ENCODE measurements at places on chromosomes 6 and 20. TPM values are rescaled to one million over a fixed set of nuclear protein-coding genes. Genes with fewer than 3 reads are reported as not detected.

The FOXC1 gene
- 4.5 TPM for total RNA-seq

The GJA10 gene
- not detected for total RNA-seq

The NCOA6 gene
- total RNA-seq, result 46.3 TPM

The PET117 gene
- 22.8 TPM for total RNA-seq

The ASIP gene
- not detected for total RNA-seq

The HLA-DQB1 gene
- total RNA-seq, result 14.9 TPM

DNA sequence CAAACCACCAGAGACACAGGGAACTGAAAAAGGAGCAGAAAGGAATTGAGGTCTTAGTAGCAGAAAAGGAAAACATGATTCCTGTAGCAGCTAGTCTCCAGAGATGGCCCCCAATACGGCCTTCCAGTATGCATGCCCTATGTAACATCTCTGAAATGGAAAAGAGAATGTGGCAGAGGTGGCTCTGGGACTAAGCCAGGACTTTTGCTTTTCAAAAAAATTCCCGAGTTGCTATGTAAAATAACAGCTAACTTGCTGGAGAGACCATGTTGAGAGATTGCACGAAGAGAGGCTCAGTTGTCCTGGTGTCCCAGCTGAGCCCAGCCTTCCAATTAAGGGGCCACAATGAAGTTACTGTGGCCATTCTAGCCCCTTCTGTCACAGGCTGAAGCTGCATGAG is 27.7 kb downstream of the IL20RA start:
- no peak for DNase-seq

DNA sequence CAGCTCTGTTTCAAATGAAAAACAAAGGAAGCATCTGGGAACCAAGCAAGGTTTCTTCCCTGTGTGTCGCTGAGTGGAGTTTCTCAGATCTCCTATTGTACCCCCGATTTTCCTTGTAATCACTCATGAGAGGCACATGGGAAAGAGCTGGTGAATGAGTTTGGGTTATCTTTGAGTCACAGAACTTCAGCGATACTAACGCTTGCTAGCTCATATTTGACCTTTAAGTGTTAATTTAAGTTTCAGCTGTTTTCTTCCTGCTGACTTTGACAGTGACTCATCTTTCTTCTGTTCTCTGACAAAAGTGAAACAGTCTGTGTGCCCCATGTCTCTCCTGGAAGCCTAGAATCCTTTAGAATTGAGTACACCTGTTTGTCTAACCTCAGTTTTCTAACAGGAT is 261.1 kb upstream of the RGS17 start:
- no peak for DNase-seq

- no peak for DNase-seq
Observed at GRCh38 chr6:162261598-162261997, 466.0 kb downstream of the PRKN start.

DNA sequence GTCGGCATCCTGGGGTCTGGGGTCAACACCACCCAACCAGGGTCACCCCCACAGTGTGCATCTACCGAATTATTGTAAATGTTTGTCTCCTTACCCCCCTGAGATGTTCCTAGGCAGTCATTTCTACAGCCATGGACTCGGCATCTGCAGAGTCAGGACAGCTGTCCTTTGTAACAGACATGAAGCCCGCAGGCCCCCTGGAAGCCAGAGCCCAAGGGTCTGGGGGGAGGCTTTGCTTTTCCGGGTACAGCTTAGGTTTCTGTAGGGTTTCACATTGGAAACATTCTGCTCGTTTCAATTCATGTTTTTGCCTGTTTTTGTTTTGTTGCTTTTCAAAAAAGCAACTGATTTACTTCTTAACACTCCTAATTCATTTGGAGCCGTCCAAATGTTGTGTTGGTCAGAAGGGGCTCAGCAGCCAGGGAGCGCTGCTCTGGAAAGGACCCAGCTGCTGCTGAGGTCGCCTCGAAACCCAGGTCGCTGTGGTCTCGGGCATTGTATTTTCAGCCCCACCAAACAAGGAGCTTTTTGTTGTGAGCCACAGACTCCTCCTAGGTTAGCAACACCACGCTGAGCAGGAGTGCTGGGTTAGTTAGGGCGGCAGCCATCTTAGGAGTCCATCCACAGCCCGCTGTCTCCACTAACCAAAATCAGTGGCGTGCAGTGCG is 160.4 kb downstream of the TMEM242 start:
- DNase-seq, result no peak

- DNase-seq, result no peak
Observed at GRCh38 chr20:37523012-37523391, 2.0 kb downstream of the NNAT start.

GRCh38 chr20:13432126-13432525 is 206.6 kb downstream of the TASP1 start:
- DNase-seq, result no peak
